Type B pancreatic cell (in vitro differentiated cells): ENCODE measurements at places on chromosomes 7 and 10.

- no peak for DNase-seq
These were observed 24.3 kb upstream of the NKX6-2 start for GRCh38 chr10:132810141-132810806.

- no peak for DNase-seq
These were observed 85.9 kb downstream of the ADD3 start for GRCh38 chr10:110093722-110094121.

DNA sequence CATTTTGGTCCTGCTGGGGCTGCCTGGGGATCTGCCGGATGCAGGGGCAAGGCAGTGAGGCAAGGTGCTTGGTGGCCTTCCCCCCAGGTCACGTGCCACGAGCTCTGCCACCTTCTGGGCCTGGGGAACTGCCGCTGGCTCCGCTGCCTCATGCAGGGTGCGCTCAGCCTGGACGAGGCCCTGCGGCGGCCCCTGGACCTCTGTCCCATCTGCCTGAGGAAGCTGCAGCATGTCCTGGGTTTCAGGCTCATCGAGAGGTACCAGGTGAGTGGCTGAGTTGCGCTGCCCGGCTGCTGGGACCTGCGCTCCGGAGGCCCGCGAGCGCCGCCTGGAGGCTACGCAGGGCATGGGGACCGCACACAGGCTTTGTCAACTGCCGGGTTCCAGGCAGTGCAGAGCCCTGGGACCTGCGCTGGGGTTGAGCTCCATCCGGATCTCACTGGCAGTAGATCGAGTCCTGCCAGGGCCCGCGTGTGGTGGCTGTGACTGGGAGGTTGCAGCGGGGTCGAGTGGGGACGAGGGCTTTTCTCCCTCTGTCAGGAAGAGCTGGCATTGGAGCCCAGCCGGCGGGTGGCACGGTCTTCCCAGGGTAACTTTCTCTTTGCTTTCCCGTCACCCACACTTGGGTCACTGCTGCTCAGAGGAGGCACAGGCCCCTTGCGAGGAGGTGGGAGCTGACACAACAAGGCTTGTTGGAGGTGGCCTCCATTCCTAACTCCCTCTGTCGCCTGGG, 21.7 kb downstream of the AMZ1 start:
- DNase-seq: no peak

DNA sequence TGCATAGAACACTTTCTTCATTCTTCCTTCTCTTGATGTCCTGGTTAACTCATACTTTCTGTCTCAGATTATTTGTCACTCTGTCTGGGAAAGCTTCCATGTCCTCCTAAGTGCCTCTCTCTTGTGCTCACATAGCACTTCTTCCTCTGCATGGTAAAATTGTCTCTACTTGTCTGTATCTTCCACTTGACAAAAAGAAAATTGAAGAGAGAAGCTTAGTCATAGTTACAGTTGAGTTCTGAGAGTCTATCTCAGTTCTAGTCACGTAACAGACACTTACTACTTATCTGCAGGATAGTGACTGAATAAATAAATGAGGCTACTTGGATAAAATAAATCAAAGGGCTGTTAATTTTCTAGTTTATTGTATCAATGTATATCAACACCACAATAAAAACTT, 458.1 kb downstream of the HTR7 start:
- no peak for DNase-seq

GRCh38 chr7:66307591-66308215, 102.6 kb downstream of the TPST1 start:
- no peak for DNase-seq

DNA sequence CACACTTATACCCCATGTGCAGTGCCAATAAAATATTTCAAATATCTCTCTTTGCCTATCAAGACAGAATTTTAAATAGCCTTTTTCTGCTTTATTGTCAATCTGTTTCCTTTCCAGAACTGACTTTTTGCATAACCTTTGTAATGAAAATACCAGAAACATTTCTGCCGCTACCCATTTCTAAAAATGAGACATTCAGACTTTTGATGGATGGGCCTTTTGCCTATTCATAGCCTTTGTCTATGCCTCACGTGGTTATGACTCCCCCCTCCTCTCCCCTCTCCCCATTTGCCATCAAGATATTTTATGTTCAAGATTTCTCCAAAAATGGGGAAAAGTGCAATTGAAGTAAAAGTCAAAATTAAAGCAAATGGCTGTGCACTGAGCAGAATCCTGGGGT, 5.9 kb downstream of the PPP1R17 start:
- no peak for DNase-seq

DNA sequence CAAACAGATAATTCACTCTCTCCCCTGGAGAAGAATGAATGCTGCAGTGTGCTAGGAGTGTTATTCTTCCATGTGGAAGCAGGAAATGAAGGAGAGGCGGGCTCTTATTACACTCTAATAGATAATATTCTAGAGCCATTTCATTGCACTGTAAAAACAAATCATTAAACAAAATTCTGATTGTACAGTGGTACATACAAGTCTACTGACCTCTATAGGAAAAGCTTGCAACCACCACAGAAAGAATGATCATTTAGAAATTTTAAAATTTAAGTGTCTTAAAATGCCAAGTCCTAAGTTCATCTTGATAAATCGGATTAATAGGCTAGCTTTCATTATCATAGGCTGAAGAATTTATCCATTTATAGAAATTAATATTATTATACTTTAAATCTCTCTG, 960.3 kb upstream of the LRRN3 start:
- no peak for DNase-seq

GRCh38 chr10:88642209-88642608, 22.0 kb upstream of the LIPF start:
- no peak for DNase-seq

- DNase-seq: no peak
These were observed 402.3 kb upstream of the PCDH15 start for GRCh38 chr10:55203319-55203718.

GRCh38 chr7:150330211-150330885, 7.0 kb upstream of the ACTR3C start:
- DNase-seq: no peak

- DNase-seq: no peak
These were observed 609.4 kb upstream of the PCDH15 start for GRCh38 chr10:55410415-55410885.

DNA sequence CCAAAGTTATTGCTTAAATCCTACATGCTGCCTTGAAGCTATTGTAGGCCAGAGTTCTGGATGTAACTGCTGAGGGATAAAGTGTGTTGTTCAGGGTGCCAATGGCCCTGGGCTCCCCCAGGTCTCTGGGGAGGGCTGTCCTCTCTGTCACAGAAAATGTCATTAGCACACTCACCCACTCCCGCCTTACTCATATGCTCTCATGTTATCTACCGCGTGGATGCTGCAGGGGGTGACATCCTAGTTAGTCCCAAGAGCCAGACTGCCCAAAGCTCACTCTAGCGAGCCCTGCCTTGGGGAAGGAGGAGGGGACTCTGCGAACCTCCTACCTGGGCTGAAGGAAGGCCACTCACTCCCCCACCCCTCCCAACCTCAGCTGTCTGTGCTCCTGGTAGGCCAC, 122.5 kb downstream of the FRMD4A start:
- DNase-seq: peak; percentile 40

DNA sequence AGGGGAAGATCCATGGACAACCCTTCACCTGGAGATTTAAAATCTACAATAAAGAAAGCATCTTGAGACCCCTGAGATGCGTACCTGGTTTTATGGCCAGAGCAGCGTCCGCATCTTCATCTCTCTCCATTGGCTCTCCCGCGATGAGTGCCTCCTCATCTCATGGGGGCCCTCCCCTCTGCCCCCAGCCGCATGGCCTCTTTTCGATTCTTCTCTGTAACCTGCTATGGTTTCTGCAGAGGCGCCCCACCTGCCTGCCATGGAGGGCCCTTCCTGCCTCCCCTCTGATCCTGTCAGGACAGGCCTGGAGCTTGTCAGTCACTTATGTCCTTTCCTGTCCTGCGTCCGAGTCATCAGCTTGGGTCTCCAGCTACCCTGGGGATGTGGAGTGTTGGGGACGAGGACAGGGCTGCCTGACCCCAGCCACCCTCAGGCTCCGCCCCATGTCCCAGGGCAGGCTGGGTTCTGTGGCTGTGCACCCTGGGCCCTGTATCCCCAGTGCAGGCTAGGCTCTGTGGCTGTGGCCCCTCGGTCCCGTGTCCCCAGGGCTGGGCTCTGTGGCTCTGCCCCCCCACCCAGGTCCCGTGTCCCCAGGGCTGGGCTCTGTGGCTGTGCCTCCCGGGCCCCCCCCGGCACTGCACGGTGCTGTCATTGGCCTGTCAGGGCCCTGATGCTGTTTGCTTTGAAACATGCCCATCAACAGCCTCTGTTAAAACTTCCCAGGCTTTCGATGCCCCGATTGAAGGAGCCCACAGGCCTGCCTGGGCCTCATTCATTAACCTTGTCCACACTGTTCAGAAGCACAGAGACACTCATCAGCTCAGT, 99.8 kb downstream of the WDR37 start:
- peak; percentile 62 for DNase-seq

DNA sequence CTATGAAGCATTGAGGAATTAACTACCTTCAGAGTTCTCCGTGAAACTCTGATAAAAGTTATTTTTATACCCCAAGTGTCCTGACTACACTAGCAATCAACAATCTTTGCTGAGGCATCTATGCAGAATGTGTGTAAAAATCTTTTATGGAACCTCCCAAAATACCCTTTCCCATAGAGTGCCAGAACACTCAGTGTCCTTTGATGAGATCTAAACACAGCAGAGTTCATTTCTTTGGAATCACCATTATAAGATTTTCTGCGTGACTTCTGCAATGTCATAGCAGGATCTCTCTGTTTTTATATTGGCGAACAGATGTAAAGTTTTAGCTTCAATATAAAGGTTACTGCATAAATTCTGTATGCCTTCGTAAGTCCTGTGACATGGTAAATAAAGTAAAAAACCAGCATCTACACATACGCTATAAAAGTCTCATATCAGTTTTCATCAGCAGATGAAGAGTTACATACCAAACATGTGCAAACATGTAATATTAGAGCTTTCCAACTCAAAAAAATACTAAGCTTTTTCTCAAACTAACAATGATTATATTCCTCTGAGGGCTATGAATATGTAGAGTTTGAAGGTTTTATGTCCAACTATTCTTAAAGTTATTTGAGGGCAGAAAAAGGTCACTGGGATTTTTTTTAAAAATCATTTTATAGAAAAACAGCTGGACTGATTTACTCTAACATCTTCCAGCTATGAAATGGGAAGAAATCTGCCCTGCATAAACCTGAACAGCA, 67.2 kb downstream of the SKIDA1 start:
- DNase-seq: no peak

DNA sequence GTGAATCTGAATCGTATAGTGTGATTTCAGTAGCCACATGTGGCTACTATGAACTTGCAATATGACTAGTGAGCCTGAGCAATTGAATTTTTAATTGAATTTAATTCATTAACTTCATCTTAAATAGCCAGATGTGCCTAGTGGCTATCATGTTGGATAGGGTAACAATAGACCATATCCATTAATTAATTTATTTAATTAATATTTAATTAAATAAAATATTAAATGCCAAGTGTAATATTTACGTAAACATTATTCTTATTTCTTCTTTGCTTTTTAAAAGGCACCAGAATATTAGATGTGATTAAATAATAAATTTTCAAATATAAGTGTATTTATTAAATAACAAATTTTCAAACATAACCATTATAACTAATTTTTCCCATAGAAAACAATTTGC, 354.4 kb downstream of the PLXDC2 start:
- DNase-seq: no peak

DNA sequence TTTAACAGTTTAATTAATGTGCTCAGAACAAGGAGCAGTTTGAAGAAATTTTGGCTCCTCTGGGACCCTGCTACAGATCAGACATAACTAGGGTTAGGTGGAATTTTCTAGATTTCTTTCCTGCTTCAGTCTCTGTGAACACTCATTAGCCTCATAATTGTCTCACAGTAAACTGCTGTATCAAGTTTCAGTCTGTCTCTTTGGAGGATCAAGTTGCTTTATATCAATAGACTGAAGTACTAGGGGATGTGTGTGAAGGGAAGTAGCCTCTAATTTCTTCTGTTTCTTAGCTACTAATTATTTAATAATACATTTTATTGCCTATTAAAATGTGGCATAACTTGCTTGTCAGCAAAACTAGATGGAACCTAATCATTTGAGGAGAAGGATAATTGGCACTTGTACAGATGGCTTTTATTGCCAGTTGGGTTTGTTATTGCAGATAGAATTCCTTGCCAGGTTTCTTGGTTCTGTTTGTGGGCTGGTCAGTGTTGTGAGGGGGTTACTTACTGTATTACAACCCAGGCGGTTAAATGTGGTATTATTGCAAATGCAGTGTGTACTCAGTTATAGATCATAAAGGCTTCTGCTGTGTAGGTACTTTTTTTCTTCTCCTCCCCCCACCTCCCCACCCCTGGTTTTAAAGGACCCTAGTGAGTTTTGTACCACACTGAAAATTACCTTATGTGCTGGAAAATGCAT, 758.0 kb downstream of the AUTS2 start:
- no peak for DNase-seq

DNA sequence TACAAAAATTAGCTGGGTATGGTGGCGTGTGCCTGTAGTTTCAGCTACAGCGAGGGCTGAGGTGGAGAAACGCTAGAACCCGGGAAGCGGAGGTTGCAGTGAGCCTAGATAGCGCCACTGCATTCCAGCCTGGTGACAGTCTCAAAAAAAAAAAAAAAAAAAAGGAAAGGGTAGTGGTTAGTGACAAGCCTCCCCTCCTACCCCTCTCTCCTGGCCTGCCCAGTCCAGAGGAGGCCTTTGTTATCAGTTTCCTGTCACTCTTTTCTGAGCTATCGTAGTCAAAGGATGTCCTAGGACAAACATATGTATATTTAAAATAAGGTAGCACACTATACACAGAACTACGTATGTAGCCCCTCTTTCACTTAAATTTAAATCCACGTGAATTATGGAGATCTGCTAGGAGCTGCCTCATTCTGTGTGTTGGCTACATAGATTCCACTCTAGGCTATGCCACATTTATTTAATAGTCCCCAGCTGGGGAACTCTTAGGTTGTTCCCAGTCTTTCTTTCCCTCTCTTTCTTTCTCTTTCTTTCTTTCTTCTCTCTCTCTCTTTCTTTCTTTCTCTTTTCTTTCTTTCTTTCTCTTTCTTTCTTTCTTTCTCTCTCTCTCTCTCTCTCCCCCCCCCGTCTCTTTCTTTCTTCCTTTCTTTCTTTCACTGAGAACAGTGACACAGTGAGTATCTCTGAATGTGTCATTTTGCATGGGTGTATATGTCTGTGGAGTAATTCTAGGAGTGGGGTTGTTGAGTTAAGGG, 3.9 kb downstream of the TSPAN15 start:
- DNase-seq: no peak

DNA sequence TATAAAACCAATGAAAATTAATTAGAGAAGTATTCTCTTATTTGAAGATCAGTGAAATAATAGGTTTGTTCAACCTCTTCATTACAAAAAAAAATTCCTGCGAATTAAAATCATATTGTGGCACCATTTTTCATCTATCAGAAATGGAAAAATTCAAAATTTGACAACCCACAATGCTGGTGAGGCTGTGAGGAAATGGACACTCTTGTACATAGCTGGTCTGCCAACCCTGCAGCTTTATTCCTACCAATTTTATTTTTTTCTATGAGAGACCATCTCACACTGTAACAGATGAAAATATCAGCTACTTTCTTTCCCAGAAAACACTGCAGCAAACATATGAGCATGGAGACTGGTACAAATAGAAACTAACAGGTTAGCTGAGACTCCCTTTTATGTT, 208.8 kb upstream of the SEMA3E start:
- no peak for DNase-seq

GRCh38 chr7:20441346-20441745, 110.6 kb downstream of the ITGB8 start:
- no peak for DNase-seq
